ENCODE measurements at places on chromosomes 2 and 18.

DNA sequence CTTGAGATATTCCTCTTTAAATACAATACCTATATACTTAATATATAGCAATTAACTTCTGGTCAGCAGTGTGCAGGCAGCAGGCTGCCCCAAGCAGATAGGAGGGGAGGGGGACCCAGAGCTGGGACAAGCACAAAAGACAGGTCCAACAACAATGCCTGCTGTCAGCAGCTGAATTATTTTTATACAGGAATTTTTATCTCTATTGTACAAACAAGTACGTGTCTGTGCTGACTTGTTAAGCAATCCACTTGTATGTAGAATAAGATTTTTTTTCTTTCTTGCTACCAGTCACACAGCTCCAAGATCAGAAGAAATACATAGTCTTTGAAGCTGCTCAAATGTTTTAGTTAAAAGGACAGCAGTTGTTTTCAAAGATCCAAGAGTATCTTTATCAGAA, 16.7 kb downstream of the BCL11A start:
- DNase-seq, result no peak

DNA sequence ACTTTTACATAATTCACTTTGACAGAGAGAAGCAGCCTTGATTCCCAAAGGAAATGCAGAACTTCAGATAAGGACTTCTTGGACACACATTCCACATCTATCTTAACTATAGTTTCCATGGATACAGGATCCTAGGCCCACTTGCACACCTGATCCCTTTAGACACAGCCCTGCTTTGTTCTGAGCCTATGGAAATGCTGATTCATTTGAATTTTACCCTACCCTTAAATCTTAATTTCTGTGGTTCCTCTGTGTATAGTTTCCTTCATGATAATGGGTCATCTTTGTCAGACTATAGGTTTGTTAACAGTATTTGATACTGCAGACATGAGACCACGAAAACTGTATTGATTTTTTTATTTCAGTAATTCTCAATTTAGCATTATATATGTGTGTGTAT, 77.4 kb downstream of the ACTR3 start:
- no peak for DNase-seq

DNA sequence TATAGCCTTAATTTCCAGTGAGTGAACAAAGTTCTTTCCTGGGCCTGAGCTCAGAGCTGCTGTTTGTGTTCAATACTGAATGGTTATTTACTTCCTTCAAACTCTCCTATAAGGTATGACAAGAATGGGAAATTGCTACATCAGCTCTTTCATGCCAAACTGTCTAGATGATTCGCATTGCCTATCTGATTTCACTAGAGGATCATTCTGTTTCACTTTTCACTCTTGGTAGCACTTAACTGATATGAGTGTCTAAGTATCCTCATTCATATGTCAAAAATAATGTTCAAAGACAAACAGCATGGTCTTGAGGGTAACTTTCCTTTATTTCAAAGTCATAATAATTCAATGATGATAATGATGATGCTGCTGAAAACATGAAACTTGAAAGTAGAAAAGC, 32.9 kb upstream of the SCG2 start:
- no peak for DNase-seq

DNA sequence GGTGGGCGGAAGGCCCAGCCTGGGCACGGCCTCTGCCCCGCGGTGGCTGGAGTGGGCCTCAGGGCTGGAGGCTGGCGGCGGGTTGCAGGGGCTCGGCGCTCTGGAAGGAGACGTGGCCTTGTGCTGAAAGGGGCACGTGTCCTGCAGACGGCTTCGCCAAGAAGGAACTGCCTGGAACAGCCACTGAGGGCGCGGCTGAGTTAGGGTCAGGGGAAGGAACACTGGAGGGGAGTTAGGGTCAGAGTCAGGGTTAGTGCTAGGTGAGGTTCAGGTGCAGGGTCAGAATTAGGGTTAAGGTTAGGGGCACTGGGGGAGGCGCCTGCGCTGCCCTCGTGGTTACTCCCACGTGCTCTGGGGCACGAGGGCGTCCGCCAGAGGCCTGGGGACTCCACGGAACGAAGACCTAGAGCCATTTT, 933 bp upstream of the ADNP2 start:
- no peak for DNase-seq

DNA sequence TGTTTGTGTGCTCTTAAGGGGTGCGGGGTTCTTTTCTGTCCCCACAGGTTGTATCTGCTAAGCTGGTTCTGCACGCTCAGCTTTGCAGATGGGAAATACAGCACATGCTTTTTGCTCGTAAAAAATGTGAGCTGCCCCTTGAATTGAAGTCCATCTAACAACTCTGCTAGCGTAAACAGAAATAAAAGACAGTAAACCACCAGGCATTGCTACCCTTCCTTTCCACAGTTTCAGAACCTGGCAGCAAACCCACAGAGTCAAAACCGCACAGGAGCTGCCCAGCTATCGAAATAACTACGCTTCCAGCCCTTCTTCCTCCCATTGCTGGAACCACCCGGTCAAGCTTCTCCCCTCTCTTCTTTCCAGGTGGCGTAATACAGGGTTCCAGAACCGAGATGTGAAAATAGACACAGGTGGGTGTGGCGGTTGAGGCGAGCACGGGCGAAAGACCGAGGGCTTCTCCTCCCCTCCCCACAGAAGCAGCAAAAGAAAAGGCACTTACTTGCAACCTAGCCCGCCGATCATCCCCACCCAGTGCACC, 479 bp downstream of the SCN9A start:
- DNase-seq, result no peak

- DNase-seq, result no peak
Observed at GRCh38 chr2:174340400-174341292, 5.9 kb downstream of the SP9 start.

- no peak for DNase-seq
Observed at GRCh38 chr2:165804719-165805118, 10.7 kb upstream of the GALNT3 start.

GRCh38 chr2:37784071-37784758, 112.8 kb upstream of the CDC42EP3 start:
- no peak for DNase-seq

GRCh38 chr18:37393945-37394609, 171.5 kb downstream of the CELF4 start:
- DNase-seq, result no peak
